Hindlimb muscle (tissue), 1 donor: ENCODE measurements at places on chromosomes 4 and X. TPM values are rescaled to one million over a fixed set of nuclear protein-coding genes. Genes with fewer than 3 reads are reported as not detected.

The CD38 gene
- 1.3 TPM for polyA plus RNA-seq

DNA sequence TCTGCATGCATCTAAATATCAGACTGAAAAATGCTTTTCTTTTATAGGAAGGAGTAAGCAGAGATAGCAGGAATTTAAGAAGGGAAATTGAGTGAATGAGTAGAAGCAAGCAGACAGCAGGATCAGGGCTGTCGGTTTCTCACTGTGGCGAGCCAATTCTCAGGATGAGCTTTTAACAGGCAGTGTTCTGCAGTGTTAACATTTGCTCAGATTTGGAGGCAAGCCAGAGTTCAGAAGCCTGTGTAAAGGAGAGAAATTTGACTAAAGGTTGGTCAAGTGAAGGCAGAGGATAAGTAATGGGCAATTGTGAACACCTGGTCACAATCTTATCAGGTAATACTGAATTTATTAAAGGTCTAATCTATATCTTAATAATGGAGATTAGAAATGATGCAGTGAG, 133.3 kb upstream of the MAGEB16 start:
- peak; percentile 1 for DNase-seq

- DNase-seq, result no peak
These were observed 327.3 kb downstream of the CAMK2D start for GRCh38 chr4:113434247-113434587.

DNA sequence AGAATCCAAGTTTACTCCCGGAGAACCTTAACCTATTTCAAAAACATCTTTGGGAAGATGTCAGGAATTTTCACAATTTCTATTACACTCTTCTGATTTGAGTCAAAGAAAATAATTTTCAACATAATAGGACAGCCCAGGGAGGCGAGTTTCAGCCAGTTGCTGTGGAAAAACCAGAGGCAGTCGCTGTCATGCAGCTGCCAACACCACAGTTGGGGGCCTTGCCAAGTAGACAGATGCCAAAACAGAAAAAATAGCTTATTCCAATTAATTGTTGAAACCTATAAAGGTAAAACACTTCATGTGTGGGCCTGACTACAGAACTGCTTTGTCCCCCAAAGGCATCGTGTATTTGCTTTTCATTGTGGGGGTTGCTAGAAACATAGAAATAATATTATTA, 225.8 kb downstream of the DMD start:
- peak; percentile 3 for DNase-seq

The IKBKG gene
- polyA plus RNA-seq, result 14.4 TPM

GRCh38 chr4:52244103-52244775, 193.1 kb downstream of the SPATA18 start:
- no peak for DNase-seq

The GATA1 gene
- 0.72 TPM for polyA plus RNA-seq

The GDPD2 gene
- 0.35 TPM for polyA plus RNA-seq

The CLDN24 gene
- not detected for polyA plus RNA-seq

The TLR6 gene
- polyA plus RNA-seq, result 1.4 TPM

GRCh38 chr4:2341911-2342652, 76.4 kb downstream of the ZFYVE28 start:
- no peak for DNase-seq

- no peak for DNase-seq
These were observed 117.8 kb upstream of the EDA2R start for GRCh38 chrX:66756717-66757116.

The HPSE gene
- 0.86 TPM for polyA plus RNA-seq

GRCh38 chr4:122003335-122003734, 51.5 kb upstream of the TRPC3 start:
- no peak for DNase-seq

The OPRPN gene
- polyA plus RNA-seq, result not detected

- DNase-seq, result no peak
These were observed 8.2 kb upstream of the ZRSR2 start for GRCh38 chrX:15781961-15782699.

The DUSP21 gene
- not detected for polyA plus RNA-seq

GRCh38 chrX:56853436-56853835, 124.4 kb downstream of the NBDY start:
- DNase-seq, result no peak

The UGT2B17 gene
- not detected for polyA plus RNA-seq

The IL2RG gene
- polyA plus RNA-seq, result 1.8 TPM

The STBD1 gene
- 51.9 TPM for polyA plus RNA-seq

DNA sequence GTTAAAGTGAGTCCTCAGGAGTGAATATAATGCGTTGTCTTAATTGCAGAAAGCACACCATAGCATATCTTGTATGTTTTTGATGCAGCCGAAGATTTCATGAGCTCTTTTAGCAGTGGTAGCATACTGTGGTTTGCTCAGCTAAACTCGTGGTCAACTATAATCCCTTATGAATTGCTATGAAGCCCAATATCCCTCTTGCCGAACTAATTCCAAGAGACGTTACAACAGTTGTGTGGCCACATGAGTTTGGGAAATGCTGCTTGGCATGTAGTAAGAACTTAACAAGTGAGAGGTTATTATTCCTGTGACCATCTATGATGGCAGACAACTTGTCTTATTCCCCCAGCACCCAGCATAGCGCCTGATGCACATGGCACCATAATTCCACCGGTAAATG, 30.7 kb downstream of the SYAP1 start:
- DNase-seq, result no peak

The NLRP2B gene
- polyA plus RNA-seq, result not detected

DNA sequence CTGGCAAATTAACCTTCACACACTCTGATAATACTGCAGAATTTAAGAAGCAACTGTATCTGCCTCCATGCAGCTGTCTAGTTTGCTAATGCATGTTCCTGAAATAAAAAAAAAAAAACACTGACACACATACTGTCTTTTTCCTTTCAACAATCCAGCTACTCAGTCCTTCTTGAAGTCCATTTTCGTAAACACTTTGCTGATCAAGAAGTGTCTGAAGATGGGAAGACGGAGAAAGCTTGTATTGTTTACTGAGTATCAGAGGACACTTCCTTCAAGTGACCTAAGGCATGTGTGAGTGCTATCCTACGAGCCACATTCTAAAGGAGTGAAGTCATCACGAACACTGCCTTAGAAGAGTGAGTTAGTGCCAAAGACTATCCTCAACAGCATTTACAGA, 82.6 kb downstream of the LUZP4 start:
- DNase-seq, result peak; percentile 54

- DNase-seq, result no peak
These were observed 798.7 kb upstream of the AGA start for GRCh38 chr4:178240891-178241290.

The CHIC1 gene
- 7.7 TPM for polyA plus RNA-seq

- DNase-seq, result no peak
These were observed 30.4 kb upstream of the APELA start for GRCh38 chr4:164846566-164846965.

GRCh38 chr4:172270397-172270796, 457.2 kb downstream of the GALNTL6 start:
- DNase-seq, result no peak

DNA sequence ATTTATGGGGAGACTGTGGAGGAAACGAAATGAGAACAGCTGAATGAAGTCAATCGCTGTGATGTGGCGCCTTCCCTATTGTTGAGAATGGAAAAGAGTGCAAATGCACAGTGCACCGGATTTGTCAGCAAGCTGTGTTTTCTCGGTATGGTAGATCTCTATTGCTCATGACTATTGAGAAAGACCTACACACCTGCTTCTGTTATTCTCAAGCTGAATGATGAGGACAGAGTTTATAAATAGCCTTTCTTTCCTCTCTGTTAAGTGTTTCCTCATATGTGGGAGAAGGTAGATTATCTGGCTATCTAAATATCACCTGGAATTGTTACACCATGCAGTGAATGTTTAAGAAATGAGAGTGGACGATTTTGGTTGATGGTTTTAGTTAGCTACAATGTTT, 650.7 kb downstream of the IL1RAPL1 start:
- no peak for DNase-seq

DNA sequence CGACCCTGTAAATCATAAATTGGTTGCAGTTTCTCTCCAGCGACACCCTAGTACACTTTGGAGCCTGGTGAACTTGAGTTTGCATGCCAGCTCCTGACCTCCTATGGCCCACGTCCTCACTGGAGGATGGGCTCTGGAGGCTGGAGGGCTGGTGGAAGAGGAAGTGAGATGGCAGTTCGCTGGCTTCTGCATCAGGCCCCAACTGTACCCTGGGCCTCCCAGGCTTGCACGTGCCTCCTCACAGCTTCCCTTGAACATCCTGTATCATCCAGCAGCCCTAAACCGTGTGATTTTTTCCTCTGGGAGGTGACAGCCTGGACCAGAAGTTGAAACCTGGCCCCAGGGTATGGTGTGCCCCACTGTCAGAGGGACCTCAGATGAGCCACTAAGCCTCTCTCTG, 78.5 kb downstream of the HTRA3 start:
- DNase-seq, result no peak

DNA sequence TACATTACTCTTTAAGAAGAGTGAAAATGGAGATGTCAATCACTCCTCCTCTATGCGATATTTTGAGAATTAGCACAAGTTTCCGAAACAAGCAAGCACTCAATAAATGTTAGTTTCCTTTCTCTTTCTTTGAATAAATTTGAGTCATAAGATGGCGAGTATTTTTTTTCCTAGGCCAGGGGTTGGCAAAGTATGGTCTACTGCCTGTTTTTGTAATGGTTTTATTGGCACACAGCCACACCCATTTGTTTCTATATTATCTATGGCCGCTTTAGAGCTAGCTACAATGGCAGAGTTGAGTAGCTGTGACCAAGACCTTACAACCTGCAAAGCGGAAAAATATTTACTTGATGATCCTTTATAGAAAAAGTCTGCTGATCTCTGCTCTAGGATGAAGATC, 139.5 kb downstream of the MID1 start:
- DNase-seq, result no peak

DNA sequence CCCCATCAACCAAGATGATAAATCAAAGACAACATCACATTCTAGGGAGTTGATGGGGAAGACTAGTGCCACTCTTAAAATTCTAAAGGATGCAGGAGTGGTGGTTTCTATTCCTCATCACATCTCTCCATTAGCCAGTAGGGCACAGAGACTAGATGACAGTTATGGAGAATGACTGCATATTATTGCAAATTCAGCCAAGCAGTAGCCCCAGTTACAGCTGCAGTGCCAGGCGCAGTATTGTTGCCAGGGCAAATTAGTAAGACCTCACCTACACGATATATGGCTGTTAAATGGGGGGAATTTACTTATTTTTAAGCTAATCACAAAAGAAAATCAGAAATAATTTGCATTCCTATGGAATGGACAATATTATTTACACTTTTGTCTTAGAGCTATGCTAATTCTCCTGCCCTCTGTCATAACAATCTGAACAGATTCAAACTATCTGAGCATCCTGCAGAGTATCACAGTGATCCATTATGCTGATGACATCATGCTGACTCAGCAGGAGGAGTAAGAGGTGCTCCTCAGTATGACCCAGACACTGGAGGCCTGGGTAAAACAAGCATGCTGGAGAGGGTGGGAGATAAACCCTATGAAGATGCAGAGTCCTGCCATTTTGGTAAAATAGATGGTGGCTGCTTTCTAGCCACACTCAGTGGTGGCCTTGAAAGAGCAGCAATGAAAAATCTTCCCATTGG, 24.7 kb downstream of the ETNPPL start:
- no peak for DNase-seq

The ABLIM2 gene
- polyA plus RNA-seq, result 16.0 TPM

- no peak for DNase-seq
These were observed 1260.2 kb downstream of the ADGRL3 start for GRCh38 chr4:62460329-62460728.

DNA sequence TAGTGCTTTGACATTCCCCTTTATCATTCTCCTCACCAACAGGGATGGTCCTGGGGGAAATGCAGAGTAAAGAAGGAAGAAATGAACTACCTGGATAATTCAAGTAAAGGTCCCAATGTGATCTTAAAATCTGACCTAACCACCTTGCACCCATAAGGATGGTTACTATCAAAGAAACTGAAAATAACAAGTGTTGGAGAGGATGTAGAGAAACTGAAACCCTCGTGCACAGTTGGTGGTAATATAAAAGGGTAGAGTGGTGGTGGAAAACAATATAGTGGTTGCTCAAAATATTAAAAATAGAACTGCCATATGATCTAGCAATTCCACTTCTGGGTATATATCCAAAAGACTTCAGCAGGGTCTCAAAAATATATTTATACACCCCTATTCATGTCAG, 298.6 kb upstream of the PPARGC1A start:
- DNase-seq, result no peak

- DNase-seq, result no peak
These were observed 9.5 kb upstream of the CENPE start for GRCh38 chr4:103207673-103208072.

DNA sequence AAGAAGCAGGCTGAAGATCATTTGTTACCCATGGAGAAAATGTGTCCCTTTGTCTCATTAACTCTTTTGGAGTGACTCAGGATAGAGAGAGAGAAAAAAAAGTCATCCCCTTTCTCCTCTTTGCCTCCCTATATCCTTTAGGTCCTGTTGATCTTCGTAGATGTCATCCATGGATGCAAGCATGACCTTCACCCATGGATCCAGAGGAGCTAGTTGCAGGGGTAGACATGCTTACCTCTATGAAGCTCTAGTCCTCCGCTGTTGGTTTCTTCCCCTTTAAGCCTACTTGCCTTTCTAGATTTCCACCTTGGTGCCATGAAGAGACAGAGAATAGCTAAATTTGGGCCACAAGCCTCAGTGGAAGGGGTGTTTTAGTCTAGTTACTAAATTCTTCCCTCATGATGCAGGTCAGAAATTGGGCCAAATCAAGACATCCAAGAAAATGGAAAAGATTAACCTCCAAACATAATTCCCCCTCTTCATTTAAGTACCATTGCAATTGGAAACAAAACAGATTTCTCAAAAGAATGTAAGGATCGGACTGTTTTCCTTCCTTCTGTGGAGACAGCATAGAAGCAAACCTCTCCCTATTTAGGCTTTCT, 178.4 kb downstream of the TECRL start:
- DNase-seq, result no peak

DNA sequence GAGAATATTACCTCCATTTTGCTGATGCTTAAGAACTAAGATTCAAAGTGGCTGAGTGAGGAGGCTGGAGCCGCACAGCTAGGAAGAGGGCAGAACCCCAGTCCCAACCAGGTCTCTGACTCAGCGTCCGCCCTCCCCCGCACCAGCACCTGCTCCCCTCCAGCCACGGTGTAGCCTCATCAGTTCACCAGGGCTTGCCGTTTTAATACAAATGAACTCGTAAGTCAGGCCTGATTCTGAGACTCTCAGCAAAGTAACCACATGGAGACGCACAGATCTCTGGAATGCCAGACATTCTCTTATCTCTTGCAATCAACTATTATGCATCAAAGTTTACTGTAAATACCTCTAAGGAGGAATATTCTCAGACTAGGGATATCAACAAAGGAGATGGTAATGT, 52.4 kb downstream of the ENPP6 start:
- DNase-seq, result no peak
